ENCODE measurements at places on chromosomes 5 and 9.

DNA sequence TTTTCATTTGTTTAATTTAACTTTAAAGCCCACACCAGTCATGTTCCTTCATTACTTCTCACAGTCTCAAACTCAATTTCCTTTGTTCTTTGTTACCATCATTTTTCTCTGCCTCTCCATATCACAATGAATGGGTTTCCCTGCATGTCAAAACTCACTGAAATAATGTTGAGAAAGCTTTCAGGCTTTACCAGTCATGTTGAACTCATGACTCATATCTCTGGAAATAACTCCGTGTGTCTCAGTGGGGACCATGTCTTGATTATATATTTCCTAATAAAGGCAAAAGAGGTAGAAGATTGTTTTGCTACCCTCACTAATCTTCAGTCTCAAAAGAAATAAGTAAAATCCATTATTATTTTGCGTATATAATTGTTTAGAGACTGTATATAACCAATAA lies 231.2 kb downstream of the CHSY3 start:
- DNase-seq, result no peak

GRCh38 chr9:97075289-97075985 lies 36.5 kb upstream of the CTSV start:
- no peak for DNase-seq

DNA sequence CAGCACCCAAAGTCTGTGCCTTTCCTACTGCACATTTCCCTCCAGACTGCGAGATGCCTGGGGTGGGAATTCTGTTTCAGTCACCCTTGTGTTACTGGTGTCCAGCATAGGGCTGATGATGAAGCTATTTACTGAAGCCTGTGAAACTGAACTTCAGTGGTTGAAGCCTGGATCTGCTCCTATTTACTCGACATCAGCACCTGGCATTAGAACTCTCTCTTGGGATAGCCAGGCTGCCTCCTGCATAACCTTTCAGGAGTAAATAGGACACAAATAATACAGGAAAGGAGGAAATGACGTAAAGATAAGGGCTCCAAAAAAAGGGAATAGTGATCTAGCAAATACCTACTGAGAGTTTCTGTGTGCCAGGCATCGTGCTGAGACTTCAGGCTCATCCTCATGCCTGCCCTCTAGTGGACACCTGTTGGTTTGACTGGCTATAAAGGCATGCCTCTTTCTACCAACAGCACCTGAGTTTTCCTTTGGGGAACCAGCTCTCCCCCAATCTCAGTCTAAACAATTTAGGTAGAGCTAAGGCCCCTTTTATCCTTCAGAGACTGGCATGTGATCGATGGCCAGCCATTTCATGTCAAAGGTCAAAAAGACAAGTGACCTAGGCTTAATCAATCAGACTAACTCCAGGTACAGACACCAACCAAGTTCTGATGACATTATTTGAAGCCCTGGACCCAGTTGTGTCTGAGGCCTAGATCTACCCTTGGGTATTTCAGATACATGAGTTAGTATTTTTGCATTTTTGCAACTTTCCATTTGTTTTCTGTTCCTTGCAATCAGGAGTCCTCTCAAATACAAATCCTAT lies 192.1 kb upstream of the TRIM32 start:
- peak; percentile 43 for DNase-seq

- no peak for DNase-seq
These were observed 242.2 kb downstream of the SMARCA2 start for GRCh38 chr9:2257248-2257929.

DNA sequence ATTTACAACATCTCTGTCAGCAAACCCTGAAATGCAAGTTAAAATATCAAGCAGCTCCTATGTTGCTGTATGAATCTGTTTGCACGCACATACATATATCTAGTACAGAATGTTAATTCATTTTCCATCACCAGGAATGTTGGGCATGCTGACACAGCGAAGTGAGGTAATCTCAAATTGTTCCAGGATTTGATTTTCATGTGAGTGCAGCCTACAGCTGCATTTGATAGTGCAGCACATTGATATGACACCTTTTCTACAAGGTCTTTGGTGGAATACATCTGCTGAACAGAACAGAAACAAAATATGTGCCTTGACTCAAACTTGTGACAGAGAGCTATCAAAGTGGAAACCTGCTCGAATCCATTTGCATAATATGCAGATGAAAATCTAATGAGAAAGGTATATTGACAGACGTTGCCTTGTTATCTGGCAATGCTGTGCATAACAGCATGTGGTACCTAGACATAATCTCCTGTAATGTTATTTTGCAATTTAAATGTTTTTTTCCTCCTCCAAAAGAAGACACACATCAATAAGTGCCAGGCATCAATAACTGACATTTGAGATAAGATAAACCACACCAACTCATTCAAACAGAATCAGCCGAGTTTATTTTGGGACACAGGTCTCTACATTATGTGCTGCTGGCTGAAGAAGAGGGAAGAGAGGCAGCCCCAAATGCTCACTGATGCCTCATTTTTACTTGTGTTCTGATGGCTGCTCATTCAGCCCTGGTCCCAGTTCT lies 512.2 kb downstream of the ZNF608 start:
- DNase-seq, result no peak

DNA sequence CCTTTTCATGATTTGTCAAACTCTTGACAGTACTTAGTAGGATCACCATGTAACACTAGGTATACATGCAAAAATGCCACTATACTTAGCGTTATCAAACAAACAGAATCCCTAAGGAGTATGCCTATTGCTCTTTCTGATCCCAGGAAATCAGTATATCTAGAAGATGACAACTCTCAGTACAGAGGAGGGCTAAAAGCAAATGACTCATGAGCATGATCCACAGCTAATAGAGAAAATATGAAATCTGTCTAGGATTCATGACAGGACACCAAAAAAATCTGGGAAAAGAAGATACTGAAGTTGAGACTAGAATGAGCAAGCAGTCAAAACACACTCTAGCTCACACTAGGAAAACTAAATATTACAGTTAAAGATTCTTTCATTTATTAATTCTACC lies 89.2 kb downstream of the RAPGEF6 start:
- DNase-seq, result no peak

GRCh38 chr9:131204285-131204684 lies 72.0 kb downstream of the FAM78A start:
- DNase-seq, result no peak

DNA sequence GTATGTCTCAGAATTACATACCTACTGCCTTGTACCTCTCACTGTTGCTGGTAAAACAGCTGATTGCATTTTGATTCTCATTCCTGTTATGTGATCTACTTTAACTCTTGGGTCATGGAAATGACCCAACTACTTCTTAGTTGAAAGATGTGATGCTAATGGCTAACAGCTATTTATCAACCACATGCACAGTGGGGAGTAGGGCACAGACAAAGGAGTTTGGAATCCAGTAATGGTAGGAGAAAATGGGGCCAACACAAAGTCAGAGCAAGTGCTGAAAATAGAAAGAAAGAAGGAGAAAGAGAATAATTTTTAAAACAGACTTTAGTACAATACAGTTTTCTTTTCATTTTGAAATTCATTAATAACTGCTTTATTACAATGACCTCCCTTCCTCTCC lies 241.0 kb downstream of the PTPRD start:
- no peak for DNase-seq

GRCh38 chr9:6584881-6585597 lies 60.5 kb downstream of the GLDC start:
- peak; percentile 51 for DNase-seq

DNA sequence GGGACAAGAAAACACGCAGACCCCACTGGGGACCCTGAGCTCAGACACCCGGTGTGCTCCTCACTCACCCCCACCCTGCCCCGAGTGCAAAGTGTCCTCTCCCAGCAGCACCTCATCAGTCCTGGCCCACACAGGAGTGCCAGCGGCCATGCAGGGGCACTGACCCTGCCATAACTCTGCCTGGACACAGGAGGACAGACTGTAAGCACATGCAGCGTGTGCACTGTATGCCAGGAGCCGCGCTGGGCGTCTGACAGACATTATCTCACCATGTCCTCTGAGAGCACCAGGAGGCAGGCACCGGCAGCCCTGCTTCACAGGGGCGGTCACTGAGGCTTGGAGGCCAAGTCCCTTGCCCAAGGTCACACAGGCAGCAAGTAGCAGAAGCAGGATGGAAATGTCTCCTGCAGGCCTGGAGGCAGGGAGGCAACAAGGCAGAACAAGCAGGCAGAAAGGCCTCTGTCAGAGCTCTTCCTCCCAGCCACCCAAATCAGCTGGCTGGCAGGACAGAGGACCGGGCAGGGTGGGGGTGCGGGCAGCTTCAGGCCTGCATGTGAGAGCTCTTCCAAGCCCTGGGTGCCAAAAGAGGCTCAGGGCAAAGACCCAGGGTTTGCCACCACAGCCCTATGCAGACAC lies 8.4 kb downstream of the EEIG1 start:
- DNase-seq, result no peak

DNA sequence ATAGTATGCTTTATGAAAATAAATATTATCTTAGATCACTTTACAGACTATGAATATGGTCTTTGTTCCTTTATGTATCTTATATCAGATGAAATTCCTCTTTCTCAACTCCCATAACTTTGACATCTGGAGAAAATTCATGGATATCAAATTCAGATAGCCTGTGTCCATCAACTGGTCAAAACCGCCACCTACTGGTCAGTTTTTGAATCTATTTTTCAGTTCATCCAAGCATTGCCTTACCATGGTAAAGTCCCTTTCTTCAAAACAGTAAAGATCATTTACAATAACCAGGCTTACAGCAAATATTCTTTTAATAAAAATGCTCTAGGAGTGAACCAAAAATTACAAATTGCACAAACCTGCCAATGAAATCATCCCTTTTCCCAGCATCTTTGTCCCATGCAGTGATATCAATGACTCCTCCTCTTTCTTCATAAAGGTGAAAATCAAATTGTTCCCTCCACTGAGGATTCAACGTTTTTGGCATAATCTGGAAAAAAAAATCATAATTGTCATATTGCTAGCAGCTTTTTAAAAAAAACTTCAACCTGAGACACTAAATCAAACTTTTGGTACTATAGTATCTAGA lies 290.5 kb downstream of the SLF1 start:
- peak; percentile 68 for DNase-seq

DNA sequence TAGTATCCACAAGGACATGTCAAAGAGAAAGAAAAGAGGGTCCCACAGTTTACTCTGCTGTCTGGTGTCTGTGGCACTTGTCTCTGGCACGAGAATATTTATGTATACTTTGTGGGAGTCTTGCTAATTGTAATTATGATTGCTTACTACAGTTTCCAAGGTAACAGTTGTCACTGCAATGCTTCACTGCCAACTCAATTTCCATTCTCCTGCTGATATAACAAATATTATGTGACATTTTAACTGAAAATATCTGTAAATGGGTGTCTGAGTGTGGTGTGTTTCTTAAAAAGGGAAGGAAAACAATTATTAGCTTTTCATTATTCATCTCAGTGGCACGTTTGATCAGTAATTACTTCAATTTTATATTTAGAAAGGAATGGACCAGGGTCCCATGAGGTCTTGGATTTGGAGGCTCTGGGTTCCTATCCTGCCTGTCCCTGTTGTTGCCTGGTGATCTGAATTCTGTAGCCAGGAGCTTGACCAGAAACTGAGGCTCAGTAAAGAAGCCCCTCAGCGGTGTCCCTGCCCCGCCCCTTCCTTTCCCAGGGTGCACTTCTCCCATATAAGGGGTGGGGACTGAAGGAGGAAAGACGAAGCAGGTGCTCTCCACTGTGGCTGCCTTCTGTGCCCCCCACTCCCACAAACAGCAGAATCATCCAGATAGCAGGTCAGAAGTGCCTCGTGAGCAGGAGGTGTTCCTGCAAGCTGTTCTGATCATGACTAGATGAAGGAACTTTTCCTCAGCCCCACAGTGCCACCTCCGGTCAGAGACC lies 137.3 kb upstream of the KIF2A start:
- no peak for DNase-seq

DNA sequence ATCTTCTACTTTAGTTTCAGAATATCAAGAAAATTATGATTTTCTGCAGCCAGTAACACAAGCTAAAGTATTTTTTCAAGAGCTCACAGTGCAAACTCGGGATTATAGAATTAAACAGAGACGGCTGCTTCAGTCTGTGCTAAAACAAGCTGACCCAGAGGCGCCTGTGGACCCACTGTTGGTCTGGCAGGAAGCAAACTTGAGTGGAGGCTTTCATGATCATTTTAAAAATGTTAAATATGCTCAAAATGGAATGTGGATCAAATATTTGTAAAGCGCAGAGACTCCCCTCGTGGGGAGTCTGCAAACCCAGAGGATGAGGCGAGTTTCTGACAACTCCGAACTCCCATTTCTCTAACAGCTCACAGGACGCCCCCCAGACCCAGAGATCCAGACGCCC lies 13.0 kb downstream of the ROR2 start:
- no peak for DNase-seq

GRCh38 chr9:112310826-112311225 lies 22.6 kb downstream of the PTBP3 start:
- DNase-seq, result no peak

- no peak for DNase-seq
These were observed 534.1 kb upstream of the SGCD start for GRCh38 chr5:155792873-155793272.

DNA sequence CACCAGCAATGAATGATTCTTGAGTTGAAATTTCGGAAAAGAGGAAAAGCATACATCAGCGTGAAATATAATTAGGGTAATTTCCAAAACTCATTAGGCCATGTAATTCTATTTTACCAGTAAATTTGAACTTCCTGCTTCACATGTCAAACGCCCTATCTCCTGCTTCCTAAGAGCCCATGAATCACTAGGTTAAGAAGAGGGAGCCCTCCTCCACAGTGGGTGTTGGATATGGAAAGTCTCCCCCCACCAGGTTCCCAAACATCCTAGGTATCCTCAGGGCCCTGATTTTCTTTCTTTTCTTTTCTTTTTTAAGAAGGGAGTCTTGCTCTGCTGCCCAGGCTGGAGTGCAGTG lies 115.2 kb downstream of the SUSD1 start:
- DNase-seq, result no peak

DNA sequence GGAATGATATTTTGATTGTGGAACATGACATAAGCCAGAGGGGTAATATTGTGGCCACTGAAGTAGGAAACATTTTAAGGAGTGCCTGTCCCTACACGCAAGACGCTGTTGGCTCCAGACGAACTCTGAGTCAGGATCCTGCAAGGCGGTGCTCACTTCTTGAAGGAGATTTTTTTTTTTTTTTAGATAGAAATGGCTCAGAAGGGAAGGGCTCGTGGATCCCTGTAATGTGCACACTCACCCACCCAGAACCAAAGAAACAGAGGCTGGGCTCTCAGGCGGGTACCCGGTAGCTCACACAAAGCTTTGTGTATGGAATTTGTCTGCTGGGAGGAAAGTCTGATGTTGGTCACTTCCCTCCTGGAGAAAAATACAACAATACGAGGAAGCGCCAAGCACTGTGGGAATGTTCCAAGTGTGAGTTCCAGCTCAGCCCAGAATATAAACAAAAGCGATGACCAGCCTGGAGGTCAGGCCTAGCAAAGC lies 25.7 kb downstream of the RAPGEF1 start:
- no peak for DNase-seq

- DNase-seq, result no peak
These were observed 10.4 kb upstream of the DEPDC1B start for GRCh38 chr5:60710362-60710761.

GRCh38 chr9:14318361-14318760 lies 4.4 kb upstream of the NFIB start:
- DNase-seq, result no peak

- DNase-seq, result no peak
These were observed 4.0 kb upstream of the VCAN start for GRCh38 chr5:83467371-83468035.

- no peak for DNase-seq
These were observed 56.6 kb downstream of the SMC5 start for GRCh38 chr9:70315389-70315788.
